Regular cardiac myocyte (primary cell): ENCODE measurements at places on chromosomes 4 and X. TPM values are rescaled to one million over a fixed set of nuclear protein-coding genes. Genes with fewer than 3 reads are reported as not detected.

Gene PAK3
- 1.7 and 4.0 TPM in 2 replicates for total RNA-seq

Gene TCEAL2
- total RNA-seq: 0.19 TPM in 1 of 2 replicates, not detected in the other

Gene CSAG1
- total RNA-seq: not detected in 2 replicates

Gene GLRB
- 11.7 and 31.9 TPM in 2 replicates for total RNA-seq

Gene CT47B1
- total RNA-seq: not detected in 2 replicates

Gene MGARP
- total RNA-seq: 59.0 and 87.7 TPM in 2 replicates

Gene FAM9B
- total RNA-seq: not detected in 2 replicates

Gene PHEX
- total RNA-seq: under 0.01 TPM in 2 replicates

Gene GAB3
- total RNA-seq: 7.3 and 20.0 TPM in 2 replicates

Gene HTR2C
- total RNA-seq: not detected in 2 replicates

Gene DHRSX
- total RNA-seq: 21.1 TPM in 2 replicates

Gene RAB41
- total RNA-seq: not detected in 2 replicates

Gene SEC24B
- 10.4 and 10.5 TPM in 2 replicates for total RNA-seq

Gene ALAS2
- total RNA-seq: not detected in 2 replicates

Gene CCSER1
- under 0.01 TPM in 1 of 2 replicates, not detected in the other for total RNA-seq

Gene LRIT3
- total RNA-seq: under 0.01 TPM in 1 of 2 replicates, not detected in the other

Gene BCORL1
- 1.3 and 1.4 TPM in 2 replicates for total RNA-seq
